ENCODE measurements at places on chromosomes 2 and 18. TPM values are rescaled to one million over a fixed set of nuclear protein-coding genes. Genes with fewer than 3 reads are reported as not detected.

The IL18R1 gene
- total RNA-seq: 3.3 TPM

The ERBB4 gene
- 0.95 TPM for total RNA-seq

The GALR1 gene
- not detected for total RNA-seq

The LDAH gene
- 10.1 TPM for total RNA-seq

- no peak overlapping the region for H3K4me3 ChIP-seq
- no peak overlapping the region for H3K27ac ChIP-seq
- no peaks in the 10 kb centered on the region for H3K36me3 ChIP-seq
- no peaks in the 10 kb centered on the region for H3K4me1 ChIP-seq
- DNase-seq: no peak
Observed at GRCh38 chr2:224343226-224343625, 58.7 kb downstream of the FAM124B start.

DNA sequence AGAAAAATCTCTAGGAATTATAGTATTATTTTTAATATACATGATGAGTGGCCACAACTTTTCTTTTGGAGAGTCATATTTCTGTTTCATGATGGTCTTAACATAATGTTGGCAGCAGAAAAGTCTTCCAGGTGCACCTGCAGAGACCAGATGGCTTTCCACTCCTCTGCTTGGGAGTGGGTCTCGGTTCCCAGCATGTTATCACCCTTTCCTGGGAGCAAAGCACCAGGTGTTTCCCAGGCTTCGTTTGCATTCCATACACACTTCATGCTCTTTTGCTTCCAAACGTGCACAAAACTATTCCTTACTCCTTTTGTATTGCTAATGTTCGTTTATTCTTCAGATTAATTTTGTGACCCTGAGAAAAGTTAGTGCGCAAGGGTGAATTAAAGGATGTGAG lies 305.2 kb downstream of the CDH2 start:
- H3K27me3 ChIP-seq: no peaks in the 10 kb centered on the region
- H3K36me3 ChIP-seq: no peaks in the 10 kb centered on the region
- no peak overlapping the region for H3K27ac ChIP-seq
- H3K4me3 ChIP-seq: no peak overlapping the region

GRCh38 chr2:30422444-30423040 lies 24.5 kb upstream of the LCLAT1 start:
- H3K27me3 ChIP-seq: no peaks in the 10 kb centered on the region
- H3K27ac ChIP-seq: peak overlapping the region; percentile 36
- H3K36me3 ChIP-seq: no peaks in the 10 kb centered on the region
- DNase-seq: peak; percentile 67

DNA sequence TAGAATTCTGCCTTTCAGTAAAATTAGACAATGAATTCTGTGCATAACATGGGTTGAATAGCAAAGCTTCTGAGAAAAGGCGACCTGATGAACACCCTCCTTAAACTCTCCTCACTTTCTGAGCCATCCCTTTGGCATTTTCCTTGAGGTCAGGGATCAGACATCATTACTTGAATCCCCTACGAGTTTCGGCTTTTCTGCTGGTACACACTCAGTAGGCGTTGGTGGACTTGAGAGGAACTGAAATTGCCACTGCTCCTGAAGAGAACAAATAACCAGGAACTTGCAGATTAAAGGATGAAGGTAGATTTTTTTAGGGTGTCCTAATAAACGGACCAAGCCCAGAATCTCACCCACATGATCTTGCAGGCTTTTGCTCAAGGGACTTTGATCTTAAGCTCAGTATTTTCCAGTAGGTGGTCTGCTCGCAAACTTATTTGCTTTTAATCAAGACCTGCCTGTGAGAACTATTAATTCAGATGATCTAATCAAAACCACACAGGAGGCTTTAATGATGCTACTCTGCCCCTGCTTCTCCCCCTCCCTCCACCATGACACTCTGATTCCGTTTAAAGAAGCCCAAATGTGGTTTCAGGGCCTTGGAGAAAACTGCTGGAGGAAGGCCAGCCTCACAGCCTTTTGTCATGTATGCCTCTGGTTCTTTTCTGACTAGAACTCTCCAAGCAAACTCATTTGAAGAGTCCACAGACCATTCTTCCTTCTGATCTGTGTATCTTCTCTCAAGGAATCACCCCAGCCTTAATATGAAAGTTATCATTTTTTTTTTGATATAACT lies 124.9 kb downstream of the PRKCE start:
- H3K27me3 ChIP-seq: no peaks in the 10 kb centered on the region
- H3K4me1 ChIP-seq: peaks cover 26% of the 10 kb centered on the region
- no peak overlapping the region for H3K4me3 ChIP-seq
- DNase-seq: no peak
- no peaks in the 10 kb centered on the region for H3K36me3 ChIP-seq

GRCh38 chr18:75280427-75281280 lies 70.1 kb downstream of the TSHZ1 start:
- H3K4me1 ChIP-seq: no peaks in the 10 kb centered on the region
- H3K27ac ChIP-seq: no peak overlapping the region
- no peak overlapping the region for H3K4me3 ChIP-seq
- DNase-seq: peak; percentile 54
- no peaks in the 10 kb centered on the region for H3K27me3 ChIP-seq

Data from suprapubic skin (tissue), 4 donors.